ENCODE measurements at places on chromosomes 4 and X.

DNA sequence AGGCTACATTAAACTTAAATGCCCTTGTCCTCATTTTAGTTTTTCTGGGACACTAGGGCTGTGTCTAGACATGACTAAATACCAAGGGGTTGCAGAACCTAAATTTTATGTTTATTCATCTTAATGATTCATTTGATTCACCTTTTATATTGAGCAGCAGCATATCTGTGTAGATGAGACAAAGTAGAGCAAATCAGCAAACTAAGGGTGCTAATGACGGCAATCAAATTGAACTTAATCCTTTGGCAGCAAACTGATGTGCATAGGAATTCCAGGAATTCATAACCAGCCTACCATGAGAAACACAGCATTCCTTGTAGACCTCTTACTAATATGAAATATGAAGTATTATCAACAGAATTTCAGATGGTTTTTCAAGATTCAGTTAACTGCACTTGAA, 25.1 kb downstream of the EPHA5 start:
- no peak for DNase-seq

DNA sequence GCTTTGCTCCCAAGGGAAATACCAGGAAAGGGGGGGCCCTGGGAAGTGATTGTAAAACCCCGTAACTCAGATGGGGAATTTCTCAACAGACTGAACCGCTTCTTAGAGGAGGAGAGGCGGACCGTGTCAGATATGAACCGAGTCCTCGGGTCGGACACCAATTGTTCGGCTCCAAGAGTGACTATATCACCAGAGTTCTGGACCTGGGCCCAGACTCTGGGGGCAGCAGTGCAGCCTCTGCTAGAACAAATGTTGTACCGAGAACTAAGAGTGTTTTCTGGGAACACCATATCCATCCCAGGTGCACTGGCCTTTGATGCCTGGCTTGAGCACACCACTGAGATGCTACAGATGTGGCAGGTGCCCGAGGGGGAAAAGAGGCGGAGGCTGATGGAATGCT, 1.0 kb downstream of the PNMA3 start:
- no peak for DNase-seq

- DNase-seq: no peak
Observed at GRCh38 chr4:89410687-89411086, 103.1 kb upstream of the GPRIN3 start.

DNA sequence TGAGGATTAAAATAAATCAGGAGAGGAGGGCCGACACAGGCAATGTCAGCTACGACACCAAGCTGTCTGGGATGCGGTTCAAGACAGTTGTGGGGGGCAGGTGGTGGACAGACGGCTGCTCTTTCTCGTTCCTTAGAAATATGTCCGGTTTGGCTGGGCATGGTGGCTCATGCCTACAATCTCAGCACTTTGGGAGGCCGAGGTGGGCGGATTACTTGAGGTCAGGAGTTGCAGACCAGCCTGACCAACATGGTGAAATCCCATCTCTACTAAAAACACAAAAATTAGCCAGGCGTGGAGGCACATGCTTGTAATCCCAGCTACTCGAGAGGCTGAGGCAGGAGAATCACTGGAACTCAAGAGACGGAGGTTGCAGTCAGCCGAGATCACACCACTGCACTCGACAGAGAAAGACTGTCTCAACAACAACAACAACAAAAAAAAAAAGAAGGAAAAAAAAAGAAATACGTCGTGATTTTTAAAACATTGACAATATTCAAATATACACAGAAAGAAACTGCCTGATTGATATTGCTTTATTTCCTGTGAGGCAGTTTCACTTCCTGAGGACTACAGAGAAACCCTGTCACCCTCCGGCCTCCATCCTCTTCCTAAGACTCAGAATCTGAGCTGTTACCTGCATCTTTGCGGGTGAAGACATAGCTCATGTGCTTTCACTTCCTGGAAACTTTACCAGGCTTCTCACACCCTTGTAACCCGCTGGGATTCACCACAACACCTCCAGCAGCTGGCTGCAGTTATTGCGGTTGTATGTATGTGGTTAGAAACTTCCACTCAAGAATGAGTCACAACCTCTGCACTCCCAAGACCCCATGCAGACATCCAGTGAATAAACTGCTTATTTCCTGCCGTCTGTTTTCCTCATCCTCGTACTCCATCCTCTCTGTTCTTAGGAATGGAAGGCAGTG, 63.8 kb upstream of the STS start:
- peak; percentile 95 for DNase-seq

GRCh38 chr4:109451544-109452273, 18.1 kb downstream of the SEC24B start:
- no peak for DNase-seq

DNA sequence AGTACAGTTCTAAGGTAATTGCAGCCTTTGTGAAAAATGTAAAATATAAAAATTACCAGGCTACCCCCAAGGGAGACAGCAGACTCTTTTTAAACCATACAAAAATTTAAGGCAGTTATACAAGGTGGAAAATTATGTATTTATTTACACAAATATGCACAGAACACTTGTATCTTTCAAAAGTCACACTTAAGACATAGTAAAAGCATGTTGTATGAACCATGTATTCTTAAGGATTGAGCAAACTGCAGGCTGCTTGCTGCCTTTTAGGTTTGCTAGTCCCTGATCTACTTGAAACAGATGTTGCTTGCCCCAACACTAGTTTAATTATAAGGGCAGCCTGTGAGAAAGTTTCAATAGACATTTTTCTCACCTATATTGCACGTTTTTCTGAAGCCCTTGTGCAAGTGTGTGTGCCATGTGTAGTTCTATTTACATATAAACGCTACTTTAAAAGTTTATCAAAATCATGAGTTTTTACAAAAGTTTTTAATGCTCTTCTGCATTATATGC, 72.8 kb downstream of the PRSS12 start:
- DNase-seq: peak; percentile 21

GRCh38 chr4:73901031-73901430, 31.8 kb downstream of the CXCL1 start:
- no peak for DNase-seq

GRCh38 chr4:146661367-146661766, 22.7 kb downstream of the POU4F2 start:
- DNase-seq: no peak

GRCh38 chrX:46321676-46322075, 223.5 kb downstream of the ZNF674 start:
- DNase-seq: no peak

- DNase-seq: no peak
Observed at GRCh38 chr4:156923525-156923924, 48.1 kb downstream of the PDGFC start.

DNA sequence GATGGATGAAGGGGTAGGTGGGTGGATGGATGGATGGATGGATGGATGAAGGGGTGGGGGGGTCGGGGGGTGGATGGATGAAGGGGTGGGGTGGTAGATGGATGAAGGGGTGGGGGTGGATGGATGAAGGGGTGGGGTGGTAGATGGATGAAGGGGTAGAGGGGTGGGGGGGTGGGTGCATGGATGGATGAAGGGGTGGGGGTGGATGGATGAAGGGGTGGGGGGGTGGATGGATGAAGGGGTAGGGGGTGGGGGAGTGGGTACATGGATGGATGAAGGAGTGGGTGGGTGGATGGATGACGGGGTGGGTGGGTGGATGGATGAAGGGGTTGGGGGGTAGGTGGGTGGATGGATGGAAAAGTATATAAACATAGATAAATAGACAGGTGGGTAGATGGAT, 74.2 kb downstream of the PRKX start:
- no peak for DNase-seq

DNA sequence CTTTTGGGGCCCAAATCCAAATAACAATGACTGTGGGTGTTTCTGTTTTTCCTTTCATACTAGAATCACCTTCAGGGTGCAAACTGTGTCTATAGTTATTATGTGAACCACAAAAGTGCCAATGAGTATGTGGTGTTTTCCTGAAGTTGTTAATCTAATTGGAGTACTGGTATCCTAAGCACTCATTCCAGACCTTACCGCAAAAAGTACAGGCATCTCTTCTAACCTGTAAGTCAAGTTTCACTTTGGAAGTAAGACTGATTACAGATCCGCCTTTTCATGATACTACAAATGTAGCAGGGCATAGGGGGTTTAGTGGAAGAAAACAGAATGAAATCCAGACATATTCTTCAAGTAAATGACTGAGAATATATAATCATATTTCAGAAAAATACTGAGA, 16.1 kb downstream of the COQ2 start:
- no peak for DNase-seq

DNA sequence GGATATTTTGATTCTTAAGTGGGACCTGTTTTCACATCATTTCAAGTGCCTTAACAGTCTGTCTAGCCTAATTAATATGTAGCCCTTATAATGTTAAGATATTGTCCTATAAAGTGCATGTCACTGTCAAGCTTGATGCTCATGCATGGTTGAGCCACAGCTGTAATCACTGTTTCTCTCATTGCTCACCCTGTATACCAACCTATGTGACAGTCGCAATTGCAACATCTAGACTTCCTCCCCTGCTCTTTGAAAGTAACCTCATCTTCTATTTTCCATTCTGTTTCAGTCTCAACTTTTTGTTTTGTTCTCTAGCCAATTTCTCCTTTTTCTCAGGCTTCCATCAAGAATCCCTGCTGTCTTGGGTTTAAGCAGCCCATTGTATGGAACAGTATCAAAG, 24.4 kb upstream of the MSL3 start:
- DNase-seq: no peak

- no peak for DNase-seq
Observed at GRCh38 chr4:153497988-153498967, 32.1 kb downstream of the TMEM131L start.

GRCh38 chrX:136636121-136636520, 11.8 kb upstream of the CD40LG start:
- DNase-seq: no peak

GRCh38 chr4:112894951-112895350, 154.5 kb upstream of the ANK2 start:
- no peak for DNase-seq

- DNase-seq: no peak
Observed at GRCh38 chrX:72498782-72499181, 73.9 kb downstream of the HDAC8 start.

GRCh38 chrX:146243041-146243440, 425.4 kb downstream of the SLITRK2 start:
- no peak for DNase-seq

- peak; percentile 7 for DNase-seq
Observed at GRCh38 chr4:103915224-103915869, 195.6 kb upstream of the TACR3 start.

GRCh38 chr4:80202741-80203553, 5.6 kb downstream of the PRDM8 start:
- peak; percentile 69 for DNase-seq

DNA sequence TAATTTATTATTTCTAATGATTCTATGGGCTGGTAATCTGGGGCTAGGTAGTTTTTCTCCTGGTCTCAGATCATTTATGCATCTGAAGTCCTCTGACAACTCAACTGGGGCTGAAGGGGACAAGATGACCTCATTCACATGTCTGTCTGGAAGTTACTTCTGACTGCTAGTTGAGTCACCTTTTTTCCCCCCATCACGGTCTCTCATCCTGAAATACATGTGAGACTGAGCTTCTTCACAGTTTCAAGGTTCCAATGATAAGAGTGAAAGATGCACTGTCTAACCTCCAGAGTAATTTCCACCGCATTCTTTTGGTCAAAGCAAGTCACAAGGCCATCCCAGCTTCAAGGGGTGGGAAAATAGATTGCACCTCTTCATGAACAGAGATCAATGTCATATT, 356.7 kb upstream of the RPS6KA3 start:
- DNase-seq: no peak

DNA sequence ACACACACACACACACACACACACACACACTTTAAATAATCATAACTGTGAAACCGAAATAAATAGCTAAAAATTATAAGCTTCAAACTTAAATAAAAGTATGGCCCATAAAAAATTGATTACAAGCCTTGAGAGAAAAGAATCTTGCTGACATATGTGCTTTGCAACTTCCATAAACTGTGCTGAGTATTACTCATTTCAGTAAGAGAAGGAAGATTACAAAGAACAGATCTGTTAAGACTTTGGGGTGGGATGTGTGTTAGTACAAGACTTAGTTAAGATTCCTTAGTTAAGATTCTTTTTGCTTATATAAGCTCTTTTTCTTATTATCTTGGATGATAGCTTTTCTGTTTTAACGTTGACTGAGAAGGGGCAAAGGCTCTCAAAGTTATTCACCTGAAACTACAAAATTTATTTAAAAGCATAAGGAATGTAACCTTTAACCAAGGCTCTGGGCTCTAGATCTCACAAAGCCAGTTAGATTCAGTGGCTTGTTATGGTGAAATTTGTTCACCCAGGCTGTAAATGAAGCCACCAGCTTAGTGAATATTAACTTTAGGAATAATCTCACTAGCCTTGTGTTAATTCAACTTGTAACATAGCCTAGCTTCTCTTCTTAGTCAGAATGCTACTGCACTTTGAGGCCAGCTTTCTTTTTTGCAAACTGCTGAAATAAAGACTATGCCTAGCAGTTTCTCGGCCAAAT, 58.2 kb downstream of the ARSJ start:
- DNase-seq: peak; percentile 3

DNA sequence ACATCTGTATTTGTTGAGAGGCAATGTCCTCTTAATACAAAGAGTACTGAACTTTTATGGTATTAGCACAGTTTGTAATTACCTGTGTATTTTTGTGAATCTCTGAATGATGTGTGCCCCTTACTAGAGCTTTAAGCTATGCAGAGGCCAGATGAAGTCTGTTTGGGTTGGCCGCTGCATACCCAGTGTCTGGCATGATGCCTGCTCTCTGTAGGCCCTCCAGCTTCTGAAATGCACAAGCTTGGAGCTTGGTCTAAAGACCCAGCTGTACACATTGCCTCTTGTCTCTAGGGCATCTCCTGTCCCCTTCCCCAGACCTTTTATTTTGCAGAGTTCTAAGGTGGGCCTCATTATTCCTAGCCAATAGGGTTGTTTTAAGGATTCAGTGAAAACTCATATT, 68.6 kb downstream of the CDS1 start:
- DNase-seq: no peak

- no peak for DNase-seq
Observed at GRCh38 chrX:136623396-136623795, 24.6 kb upstream of the CD40LG start.

DNA sequence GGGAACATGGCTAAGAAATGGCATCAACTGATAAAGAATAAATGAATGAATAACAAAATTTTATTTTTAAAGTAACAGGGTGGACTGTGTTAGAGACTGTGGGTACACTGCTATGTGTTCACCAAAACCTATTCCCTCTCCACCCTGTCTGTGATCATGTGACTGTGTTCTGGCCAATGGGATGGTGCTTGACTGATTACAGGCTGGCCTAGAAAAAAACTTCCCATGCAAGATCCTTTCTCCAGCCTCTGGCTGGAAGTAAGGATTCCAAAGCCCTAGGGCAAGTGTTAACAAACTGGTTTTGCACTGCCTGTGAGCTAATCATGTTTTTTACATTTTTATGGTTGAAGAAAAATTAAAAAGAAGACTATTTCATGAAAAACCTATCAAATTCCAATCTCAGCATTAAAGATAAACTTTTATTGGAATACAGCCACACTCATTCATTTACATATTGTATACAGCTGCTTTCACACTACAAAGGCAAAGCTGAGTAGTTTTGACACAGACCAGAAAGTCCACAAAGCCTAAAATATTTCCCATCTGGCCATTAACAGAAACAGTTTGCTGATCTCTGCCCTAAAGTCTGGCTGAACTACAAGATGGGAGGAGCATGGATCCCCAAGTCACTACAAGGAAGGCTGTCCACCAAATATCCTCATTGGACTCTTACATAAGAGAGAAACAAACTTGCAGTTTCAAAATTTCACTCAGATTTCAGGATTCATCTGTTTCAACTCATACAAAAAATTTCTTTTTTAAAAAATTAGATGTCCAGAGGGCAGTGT, 133.2 kb downstream of the ARHGAP6 start:
- no peak for DNase-seq
